T-helper 2 cell (primary cell): ENCODE measurements at places on chromosomes 4 and X.

DNA sequence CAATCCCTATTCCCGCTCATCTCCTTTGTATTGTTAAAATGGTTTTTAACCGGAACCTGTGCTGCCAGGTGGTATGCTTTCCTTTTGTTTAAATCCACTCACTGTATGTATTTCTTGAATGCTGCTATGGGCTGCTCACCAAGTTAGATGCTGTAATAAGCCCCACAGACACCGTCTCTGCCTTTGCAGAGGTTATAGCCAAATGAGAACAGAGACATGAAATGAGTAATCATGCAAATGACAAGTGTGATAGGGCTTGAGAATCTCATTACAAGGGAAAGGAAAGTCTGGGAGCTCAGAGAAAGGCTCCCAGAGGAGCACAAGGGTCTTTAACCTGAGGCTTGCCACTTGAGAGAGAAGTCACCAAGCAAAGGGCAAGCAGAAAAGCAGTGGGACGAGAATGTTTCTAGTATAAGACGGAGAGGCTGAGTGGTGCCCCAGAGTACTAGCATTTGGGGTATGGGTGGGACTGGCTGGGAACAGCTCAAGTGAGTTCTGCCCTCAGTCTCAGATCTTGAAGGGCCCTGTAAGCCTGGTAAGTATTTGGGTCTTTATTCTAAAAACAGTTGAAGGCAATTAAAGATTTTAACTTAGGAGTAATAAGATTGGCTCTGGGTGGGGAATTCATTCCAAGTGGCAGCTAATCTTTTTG lies 110.8 kb upstream of the H2AZ1 start:
- DNase-seq: no peak

DNA sequence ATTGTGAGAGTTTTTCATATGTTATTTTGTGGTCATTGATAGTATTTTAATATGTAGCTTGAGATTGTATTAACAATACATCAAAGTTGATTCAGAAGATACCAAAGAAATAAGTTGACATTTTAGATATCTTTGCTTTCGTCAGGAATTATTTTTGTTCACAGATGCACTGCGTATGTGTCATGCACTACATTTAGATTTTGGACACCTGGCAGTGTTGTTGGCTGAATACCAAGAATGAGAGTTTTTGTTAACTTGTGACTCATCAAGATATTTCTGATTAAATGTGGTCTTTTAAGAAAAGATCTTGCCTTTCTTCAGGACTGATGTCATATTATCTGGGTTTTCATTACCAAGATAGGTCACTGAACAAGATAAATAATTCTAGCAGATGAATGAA lies 633.4 kb downstream of the CENPC start:
- DNase-seq: no peak

DNA sequence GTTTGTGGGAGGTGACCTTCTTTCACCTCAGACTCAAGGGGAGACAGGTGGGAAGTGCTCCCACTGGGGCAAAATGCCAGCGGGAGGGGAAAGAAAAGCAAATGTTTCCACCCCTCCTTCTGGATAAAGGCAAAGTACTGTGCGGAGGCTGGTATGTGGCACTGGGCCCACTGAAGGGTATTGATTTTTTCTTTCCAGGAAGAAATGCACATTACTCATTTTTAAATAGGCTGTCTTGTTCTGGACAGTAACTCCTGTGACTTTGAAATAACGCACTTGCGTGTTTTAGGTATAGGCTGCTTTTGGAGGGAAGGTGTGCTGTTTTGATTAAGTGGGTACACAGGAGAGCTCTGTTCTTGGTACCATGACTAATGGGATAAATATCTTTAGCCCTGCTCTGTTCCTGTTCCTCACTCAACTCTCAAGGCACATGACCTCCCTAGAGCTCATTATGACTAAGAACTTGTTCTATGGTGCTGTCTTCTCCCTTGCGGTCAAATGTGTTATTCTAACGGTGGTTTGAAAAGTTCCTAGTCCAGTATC lies 40.7 kb upstream of the MBTPS2 start:
- no peak for DNase-seq

GRCh38 chr4:13920111-13920875 lies 292.8 kb upstream of the BOD1L1 start:
- DNase-seq: no peak

GRCh38 chr4:111689214-111689613 lies 456.0 kb upstream of the FAM241A start:
- no peak for DNase-seq

DNA sequence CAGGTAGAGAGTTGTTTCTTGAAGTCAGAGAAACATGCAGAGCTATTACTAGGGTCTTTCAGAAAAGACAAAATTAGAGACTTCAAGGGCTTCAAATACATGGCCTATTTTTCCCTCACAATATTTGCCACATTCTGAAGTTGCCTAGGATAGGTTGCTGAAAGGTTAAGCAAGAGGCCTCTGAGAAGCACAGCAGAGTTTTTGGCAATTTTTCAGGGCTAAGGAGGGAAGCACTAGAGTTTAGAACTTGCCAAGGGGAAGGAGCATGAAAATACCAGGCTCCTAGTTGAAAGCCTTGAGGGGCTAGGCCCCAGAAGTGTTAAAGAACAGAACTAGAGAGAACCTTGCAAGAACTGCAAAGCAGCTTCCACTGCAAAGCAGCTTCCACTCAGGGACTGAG lies 86.4 kb downstream of the ANAPC10 start:
- DNase-seq: no peak

- DNase-seq: no peak
Observed at GRCh38 chr4:138494931-138495330, 252.8 kb upstream of the SLC7A11 start.

DNA sequence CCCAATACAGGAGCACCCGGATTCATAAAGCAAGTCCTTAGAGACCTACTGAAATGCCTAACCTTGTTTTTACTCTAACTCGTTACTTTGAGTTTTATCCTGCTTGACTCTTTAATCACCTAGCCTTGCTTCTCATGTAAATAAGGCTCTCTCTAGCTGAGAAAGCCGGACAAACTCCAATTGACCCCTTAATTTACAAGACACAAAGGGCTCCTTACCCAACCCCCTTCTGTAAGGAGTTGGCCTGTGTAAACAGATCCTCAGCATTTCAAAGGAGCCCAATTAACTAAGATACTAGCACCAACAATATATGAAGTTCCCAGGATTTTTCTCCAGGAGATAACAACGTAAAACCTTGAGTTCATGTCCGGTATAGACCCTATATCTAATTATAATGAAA lies 61.7 kb downstream of the CT47B1 start:
- no peak for DNase-seq

DNA sequence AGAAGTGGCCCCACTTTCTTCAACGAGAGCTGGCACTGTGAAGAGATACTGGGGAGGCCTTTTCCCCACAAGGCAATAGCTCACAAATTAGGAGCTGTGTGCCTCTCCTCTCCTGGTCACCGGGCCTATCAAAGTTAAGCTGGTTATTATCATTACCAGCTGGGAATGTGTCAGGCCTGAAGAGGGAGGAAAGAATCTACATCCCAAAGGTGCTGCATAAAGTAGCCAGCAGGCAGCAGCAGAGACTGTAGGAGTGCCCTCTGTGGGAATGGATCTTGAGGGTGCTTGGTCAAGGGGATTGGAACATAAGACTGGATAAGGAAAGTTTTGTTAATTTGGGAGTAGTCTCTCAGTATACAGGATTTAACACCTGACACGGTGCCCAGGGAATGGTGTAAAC lies 9.1 kb upstream of the TMPRSS11D start:
- DNase-seq: no peak

- no peak for DNase-seq
Observed at GRCh38 chr4:76758290-76758882, 139.6 kb downstream of the SOWAHB start.

DNA sequence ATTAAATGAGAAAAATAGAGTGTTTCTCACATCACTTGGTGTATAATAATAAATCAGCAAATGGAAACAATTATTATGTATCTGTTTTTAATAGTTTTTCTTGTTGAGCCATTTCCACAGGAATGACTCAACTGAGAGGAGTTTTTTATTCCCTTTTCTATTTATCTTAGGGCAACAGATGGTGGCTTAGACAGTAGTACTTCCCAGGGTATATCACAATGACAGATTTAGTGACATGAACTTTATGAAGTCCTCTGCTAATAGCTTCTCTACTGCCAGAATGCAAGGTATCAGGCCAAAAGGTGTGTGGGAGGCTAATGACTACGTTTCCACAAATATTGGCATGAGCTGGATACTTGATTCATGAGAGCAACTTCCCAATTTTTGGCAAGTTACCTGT lies 126.7 kb downstream of the HTR2C start:
- no peak for DNase-seq
